GM13977 (cell line): ENCODE measurements at places on chromosomes 2 and 18.

DNA sequence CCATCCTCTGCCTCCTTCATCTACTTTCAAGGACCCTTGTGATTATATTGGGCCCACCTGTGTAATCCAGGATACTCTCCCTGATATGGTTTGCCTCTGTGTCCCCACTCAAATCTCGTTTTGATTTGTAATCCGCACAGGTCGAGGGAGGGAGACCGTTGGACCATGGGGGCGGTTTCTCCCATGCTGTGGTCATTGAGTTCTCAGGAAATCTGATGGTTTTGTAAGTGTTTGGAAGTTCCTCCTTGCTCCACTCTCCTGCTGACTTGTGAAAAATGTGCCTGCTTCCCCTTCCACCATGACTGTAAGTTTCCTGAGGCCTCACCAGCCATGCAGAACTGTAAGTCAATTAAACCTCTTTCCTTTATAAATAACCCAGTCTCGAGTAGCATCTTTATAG, 42.0 kb upstream of the EML6 start:
- no peak for DNase-seq

DNA sequence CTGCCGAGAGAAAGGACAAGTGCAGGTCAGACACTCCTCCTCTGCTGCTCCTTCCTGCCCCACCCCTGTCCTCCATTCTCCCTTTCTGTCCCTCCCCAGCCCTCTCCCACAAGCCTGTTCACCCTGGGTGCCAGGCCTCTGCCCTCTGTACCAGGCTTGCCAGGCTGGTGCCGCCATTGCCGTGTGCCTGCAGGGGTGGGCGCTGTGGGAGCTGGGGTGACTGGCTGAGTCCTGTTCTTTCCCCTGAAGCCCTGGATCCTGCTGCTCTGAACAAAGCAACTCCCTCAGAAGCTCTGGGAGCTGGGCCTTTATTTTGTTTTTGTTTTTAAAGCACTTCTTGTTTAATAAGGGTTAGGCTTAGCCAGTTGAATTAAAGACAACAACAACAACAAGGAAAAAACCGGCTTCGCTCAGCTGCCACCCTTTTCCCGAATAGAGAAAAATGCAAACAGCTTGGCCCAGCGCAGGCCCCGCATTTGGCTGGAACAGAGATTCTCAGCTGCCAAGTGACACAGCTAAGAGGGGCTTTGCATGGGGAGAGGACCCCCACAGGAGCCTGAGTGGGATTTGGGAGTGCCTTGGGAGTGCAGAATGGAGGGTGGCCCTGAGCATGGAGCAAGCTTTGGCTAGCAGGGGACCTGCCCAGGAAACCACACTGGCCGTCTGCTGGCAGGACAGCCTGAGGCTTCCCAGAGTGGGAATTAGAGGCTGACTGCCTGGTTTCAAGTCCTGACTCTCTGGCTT, 9.1 kb downstream of the PCARE start:
- DNase-seq: no peak

GRCh38 chr2:230949966-230950873, 25.2 kb upstream of the GPR55 start:
- peak; percentile 72 for DNase-seq

DNA sequence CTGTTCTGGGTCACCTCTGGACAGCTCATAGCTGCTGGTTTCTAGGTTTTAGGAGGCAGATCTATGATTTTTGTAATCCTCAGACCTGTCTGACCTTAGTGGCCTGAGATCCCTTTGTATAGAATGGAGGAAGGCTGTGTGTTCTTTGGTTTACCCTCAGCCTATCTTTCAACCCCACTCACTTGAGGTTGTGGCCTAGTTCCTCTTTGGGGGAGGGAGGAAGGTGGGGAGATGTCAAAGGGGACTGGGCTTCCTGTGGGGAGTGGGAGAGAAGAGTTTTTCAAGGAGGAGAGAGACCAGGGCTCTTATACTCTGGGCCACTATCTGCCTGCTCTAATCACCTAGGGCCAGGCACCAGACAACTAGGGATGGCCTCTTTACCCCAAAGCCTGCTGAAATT, 28.5 kb downstream of the SEMA4F start:
- DNase-seq: no peak

GRCh38 chr2:54723996-54724559, 616 bp downstream of the EML6 start:
- DNase-seq: peak; percentile 44

GRCh38 chr2:45105050-45105582, 95.9 kb upstream of the SIX2 start:
- DNase-seq: no peak

DNA sequence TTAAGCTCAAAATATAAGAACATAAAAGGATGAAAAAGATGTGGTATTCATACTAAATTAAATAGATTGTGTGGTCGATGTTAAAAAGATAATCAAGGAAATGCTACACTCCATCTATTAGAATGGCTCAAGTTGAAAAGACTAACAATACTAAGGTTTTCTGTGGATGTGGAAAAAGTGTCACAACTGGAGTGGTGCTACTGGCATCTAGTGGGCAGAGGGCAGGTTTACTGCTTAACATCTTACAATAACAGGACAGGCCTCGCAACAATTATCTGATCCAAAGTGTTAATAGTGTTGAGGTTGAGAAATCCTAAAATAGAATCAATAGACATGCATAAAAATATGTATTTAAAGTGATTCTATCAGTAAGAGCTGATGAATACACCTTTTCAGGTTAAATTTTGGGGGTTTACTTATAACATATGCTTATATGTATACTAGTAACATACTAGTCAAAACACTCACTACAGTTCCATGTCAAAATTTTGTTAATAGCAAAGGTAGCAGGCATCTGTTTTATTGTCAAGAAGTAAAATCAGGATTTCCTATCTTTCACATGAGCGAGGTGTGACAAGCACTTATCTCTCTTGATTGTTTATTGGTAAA, 91.5 kb upstream of the TMEFF2 start:
- no peak for DNase-seq

GRCh38 chr2:140064243-140064642, 1284.1 kb upstream of the NXPH2 start:
- DNase-seq: no peak

GRCh38 chr2:171878481-171878993, 15.5 kb downstream of the SLC25A12 start:
- no peak for DNase-seq

GRCh38 chr2:84175340-84175739, 283.7 kb downstream of the SUCLG1 start:
- DNase-seq: no peak

DNA sequence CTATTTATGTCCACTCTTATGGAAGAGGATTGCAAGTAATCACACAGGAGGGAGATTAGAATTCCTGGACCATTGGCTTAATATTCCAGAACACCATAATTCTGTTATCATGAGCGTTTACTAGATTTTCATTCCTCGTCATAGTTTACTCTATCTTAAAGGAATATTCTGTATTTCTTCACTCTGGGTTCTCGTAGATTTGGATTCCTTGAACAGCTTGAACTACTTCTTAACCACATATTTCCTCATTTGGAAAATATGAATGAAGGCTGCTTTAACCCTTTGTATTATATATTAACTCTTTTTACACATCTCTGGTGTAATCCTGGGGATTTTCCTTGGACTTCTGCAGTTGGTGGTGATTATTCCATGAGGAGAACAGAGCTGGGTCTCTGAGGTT, 46.3 kb upstream of the CCBE1 start:
- DNase-seq: no peak

- no peak for DNase-seq
Measured at GRCh38 chr2:10964052-10964790, 52.5 kb downstream of the KCNF1 start.

- DNase-seq: no peak
Measured at GRCh38 chr2:33660416-33661123, 61.5 kb upstream of the FAM98A start.

GRCh38 chr2:47414682-47415458, 11.9 kb downstream of the MSH2 start:
- no peak for DNase-seq

- no peak for DNase-seq
Measured at GRCh38 chr2:205686056-205686782, 3.9 kb downstream of the NRP2 start.
